ENCODE measurements at places on chromosomes 5 and 9. TPM values are rescaled to one million over a fixed set of nuclear protein-coding genes. Genes with fewer than 3 reads are reported as not detected.

DNA sequence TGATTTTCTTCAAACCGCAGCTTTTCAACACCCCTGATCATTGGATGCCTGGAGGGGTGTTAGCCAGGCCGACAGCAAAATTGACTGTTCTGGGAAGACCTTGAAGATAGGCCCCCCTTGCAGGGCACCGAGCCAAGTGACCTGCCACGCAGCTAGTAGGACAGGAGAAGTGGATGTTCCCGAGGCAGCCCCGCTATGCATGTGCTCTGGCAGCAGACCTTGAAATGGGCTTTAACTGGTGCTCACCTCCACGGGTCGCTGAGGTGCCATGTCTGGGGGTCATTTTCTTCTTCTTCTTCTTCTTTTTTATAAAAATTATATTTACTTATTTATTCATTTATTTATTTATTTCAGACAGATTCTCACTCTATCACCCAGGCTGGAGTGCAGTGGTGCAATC, 12.6 kb downstream of the FGF18 start:
- no peak for DNase-seq

DNA sequence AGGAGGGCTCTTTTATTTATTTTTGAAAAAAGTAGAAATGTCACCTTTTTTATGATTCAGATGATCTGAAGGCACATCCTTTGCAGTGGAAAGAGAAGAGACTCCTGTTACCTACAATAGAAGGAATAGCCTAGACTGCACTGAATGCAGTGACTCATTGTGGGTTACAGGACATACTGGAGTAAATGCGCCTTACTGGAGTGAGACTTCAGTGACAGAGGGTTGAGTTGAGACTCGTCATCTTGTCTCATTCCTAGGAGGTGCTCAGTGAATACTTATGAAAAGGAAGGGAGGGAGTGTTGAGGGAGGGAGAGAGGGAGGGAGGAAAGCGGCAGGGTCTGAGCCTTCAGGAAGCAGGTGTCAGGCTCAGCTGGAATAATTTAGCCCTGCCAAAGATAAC, 25.2 kb downstream of the ANKRA2 start:
- no peak for DNase-seq

GRCh38 chr5:172775326-172776234, 4.6 kb upstream of the DUSP1 start:
- DNase-seq, result no peak

DNA sequence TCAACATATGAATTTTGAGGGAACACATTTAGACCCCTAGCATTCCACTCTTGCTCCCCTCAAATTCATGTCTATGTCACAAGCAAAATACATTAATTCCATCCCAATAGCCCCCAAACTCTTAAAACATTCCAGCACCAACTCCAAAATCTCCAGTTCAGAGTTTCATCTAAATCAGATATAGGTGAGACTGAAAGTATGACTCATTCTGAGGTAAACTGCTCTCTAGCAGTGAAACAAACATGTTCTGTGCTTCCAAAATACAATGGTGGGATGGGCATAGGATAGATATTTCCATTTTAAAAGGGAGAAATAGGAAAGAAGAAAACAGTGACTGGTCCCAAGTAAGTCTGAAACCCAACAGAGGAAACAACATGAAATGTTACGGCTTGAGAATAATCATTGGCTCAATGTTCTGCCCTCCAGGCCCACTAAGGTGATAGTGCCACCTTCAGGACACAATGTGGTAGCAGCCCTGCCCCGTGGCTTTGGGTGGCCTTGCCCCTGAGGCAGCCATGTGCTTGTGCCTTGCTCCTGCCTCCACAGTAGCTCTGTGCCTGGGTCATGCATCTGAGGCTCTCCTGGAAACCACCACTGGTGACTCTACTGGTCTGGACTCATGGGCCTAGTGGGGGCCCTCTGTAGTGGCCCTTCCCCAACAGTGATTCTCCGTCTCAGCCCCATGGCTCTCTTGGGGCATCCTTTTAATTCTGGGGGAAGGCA, 36.4 kb upstream of the IPPK start:
- DNase-seq, result peak; percentile 55

DNA sequence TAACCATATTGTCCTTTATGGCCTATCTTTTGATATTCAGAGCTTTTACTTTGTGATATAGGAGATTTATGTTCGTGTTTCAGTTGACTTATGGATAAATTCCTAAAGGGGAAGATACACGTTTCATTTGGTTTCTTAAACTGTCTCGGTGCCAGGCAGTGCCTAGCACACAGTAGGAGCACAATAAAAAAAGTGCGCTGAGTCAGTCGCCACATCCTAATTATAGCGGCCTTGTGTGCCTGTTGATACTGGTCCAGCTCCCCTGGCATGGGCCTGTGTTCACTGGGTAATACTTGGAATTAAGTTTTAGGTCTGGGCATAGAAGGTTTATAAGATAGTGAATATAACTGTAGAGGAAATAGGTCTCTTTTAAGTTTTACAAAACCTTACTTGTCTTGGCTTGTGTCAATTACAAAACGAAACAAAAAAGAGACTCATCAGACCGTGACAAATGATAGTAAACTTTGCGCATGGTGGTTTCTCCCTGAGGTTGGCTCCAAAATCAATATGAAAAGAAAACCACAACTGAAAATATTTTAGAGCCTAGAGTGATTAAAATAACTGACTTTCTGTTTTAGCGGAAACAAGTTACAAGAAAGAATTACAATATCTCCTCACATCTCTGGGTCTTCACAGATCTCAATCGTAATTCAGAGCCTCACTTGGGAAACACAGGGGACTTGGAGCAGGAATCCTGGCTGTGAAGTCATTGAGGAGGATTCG, 84.8 kb downstream of the MVB12B start:
- no peak for DNase-seq

DNA sequence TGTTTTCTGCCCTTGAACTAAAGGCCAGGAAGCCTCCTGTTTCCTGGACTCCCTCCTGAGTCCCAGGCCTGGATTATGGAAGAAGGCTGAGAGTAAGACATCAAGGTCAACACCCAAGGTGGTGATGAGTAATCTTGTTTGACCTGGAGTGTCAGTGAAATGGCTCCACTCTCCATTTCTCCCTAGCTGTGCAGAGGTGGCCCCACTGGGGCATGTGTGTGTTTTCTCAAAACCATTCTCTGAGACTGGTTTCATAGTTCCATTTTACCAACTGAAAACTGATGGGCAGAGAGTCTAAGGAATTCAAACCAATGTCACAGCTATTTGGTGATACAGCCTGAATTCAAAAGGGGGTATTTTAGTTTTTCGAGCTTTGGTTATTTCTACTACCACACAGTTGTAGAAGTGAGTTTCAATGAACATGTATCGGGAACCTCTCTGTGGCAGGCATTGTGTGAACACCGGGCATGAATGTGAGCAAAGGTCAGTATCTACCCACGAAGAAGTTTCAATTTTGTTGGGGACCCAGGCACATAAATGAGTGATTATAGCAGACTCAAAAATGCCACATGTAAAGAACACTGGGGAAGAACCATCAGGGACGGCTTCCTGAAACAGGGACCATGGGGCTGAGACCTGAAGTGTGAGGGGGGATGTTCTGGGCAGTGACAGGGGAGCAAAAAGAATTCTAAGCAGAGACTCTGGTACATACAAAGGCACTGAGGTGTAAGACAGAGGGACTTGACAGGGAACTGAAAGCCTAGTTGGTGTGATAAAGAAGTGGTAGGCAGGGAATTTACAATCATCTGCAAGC, 269.6 kb upstream of the KLF4 start:
- DNase-seq, result no peak

GRCh38 chr9:97324954-97325353, 17.5 kb downstream of the CCDC180 start:
- no peak for DNase-seq

DNA sequence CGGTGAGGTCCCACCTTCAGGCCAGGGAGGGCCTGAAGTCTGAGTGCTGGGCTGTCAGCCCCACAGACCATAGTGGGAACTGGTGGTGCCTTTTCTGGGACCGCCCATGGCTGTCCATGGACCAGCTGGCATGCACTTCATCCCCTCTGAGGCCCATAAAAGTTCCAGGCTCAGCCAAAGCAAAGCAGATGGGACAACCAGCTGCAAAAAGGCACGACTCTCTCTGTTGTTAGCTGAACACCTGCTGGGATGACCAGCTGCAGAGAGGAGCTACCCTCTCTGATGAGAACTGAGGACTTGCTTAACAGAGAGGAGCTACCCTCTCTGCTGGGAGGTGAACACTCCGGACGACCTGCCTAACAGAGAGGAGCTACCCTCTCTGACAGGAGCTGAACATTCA, 844.3 kb upstream of the DMAC1 start:
- DNase-seq, result no peak

- no peak for DNase-seq
These were observed 313.9 kb downstream of the TLE1 start for GRCh38 chr9:81375187-81376100.

DNA sequence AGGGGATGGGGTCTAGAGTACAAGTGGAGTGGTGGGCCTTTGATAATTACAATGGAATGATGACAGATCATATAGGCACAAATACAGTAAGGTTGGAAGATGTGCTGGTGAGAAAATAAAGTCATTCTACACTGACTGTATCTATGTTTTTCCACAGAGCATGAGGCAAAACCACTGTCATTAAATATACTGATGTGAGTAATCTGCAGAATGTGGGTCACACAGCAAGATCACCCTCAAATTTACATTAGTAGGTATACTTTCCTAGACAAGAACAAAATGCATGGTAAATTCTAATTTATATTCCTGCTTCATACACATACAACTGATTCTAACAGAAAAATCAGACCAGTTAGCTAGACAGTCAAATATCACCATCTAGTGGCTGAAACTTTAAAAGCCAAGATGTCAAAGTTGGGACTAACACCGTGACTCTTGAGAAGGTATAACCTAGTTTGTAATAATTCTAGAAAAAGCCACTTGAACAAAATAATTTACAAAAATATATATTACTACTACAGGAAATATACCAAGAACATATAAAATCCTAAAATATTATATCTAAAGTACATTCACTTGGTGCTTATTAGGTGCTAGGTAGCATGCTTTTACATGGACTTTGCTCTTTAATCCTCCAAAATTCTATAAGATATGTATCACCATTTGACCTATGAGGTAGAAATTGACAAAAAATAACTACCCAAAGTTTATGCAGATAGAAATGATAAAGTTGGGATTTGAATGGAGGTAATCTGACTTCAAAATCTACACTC, 19.5 kb downstream of the TTC33 start:
- peak; percentile 70 for DNase-seq

- no peak for DNase-seq
These were observed 214.6 kb downstream of the PDE4D start for GRCh38 chr5:59678943-59679342.

DNA sequence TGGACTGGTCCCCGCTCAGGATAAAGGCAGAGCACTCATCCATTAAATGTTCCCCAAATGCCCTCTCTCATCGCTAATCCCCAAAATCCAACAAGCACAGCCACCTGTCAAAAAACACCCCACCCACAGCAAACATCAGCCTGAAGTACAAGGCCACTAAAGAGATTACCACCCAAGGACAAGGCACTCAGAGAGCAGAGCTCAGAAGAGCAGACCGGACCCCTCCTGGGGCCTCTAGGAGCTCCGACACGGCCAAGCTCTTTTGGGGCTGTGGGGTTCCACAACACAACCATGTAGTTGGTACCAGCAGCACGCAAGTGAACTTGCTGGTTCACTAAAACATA, 9.8 kb downstream of the VDAC1 start:
- DNase-seq, result no peak

DNA sequence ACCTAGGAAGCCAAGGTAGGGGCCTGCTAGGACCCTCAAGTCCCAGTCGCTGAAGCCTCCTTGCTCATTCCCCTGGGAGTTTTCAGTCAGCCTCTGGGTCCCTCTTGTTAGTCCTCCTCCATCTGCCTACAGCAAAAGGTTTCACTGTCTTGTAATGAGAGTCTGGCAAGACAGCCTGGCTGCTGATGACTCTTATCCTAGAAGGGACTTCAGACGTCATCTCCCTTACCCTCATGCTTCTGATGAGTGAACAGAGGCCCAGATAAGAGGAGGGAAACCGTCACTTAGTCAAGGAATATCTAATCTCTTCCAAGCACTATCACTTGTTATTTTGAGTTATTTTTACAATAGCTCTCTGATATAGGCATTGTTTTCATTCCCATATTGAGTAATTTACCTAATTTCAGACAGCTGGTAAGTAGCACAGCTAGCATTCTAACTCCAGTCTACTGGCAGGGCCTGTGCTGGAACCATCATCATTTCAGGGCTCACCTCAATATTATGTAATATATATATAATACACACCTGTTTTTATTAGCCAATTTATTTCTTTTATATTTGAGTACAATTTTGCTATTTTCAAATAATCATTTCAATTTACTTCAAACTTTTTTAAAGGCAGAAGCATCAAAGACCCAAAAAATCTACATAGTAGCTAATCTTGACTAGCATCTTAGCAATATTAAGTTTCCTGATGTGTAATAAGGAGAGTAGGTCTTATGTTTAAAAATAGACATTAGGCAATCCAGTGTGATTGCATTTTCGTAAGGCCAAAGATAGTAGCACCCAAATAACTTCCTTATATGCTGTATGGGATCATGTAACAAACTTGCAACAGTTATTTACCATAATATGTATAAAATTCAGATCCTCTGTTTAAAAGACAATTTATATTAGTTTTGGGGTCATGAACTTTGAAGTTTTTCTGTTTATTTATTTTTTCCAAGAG, 7.9 kb downstream of the CMYA5 start:
- no peak for DNase-seq

DNA sequence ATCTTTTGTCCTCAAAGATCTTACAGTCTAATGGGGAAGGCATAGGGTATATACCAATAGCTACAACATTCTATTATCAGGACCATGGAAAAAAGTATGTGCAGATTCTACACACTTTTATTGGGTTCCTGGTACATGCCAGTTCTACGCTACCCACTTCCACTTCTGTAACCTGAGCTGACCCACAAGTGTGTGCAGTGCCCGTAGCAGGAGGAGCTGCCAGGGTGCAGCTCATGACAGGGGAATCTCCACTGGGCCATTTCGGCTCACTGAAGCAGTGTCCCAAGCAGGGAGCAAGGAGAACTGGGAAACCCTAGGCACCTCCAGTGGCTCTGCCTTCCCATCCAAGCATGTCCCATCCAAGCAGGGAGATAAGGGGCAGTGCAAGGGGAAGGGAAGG, 60.4 kb downstream of the FOXI1 start:
- no peak for DNase-seq

DNA sequence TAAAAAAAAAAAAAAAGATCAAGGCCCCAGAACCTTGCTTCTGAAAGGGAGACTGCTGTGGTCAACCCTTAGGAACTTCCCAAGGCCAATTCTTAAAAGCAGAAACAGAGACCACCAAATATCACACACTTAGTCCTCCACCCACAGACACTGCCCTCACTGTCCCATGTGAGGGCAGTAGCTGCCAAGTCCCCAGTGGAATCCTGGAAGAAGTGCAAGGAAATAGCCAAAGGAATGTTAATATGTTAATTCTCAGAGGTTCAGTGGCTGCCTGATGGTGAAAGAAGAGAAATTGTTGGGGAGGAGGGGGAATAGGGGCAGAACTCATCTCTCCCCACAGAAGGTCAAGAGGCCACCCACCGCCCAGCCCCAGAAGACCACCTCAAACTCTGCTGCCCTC, 23.1 kb downstream of the FSTL4 start:
- no peak for DNase-seq

- DNase-seq, result no peak
These were observed 15.8 kb downstream of the CENPP start for GRCh38 chr9:92341578-92341977.

Gene TRIM14
- total RNA-seq, result 5.4 TPM

Gene PAX5
- 5.5 TPM for total RNA-seq

Gene TBCA
- 288 TPM for total RNA-seq

Gene LHX6
- total RNA-seq, result not detected

Gene ECSCR
- total RNA-seq, result 1.1 TPM
